ENCODE measurements at places on chromosomes 6 and 20. TPM values are rescaled to one million over a fixed set of nuclear protein-coding genes. Genes with fewer than 3 reads are reported as not detected.

PLCB1 gene
- total RNA-seq = 35.4 TPM

SIRPD gene
- not detected for total RNA-seq

SOBP gene
- 7.6 TPM for total RNA-seq

KATNA1 gene
- 19.1 TPM for total RNA-seq

TAAR9 gene
- total RNA-seq = not detected

C2 gene
- 1.6 TPM for total RNA-seq

ADTRP gene
- total RNA-seq = 3.8 TPM

CD93 gene
- total RNA-seq = 0.07 TPM

NMBR gene
- total RNA-seq = not detected

PXDC1 gene
- 33.8 TPM for total RNA-seq

RAD21L1 gene
- not detected for total RNA-seq

HLA-E gene
- total RNA-seq = 61.7 TPM

FGD2 gene
- total RNA-seq = not detected

LY86 gene
- total RNA-seq = not detected

ASIP gene
- total RNA-seq = not detected

HDGFL1 gene
- total RNA-seq = 0.11 TPM

NHLRC1 gene
- 1.2 TPM for total RNA-seq

HLA-A gene
- 112 TPM for total RNA-seq

TMEM74B gene
- total RNA-seq = 1.1 TPM

AK9 gene
- total RNA-seq = 6.7 TPM

PEX3 gene
- total RNA-seq = 20.8 TPM

ADAM33 gene
- total RNA-seq = 91.1 TPM

SNAP91 gene
- 0.40 TPM for total RNA-seq

PSORS1C2 gene
- total RNA-seq = not detected

PRICKLE4 gene
- 4.5 TPM for total RNA-seq

RIPOR2 gene
- 1.7 TPM for total RNA-seq

PRDM1 gene
- 1.9 TPM for total RNA-seq

ARHGAP40 gene
- total RNA-seq = 0.54 TPM

KIF6 gene
- total RNA-seq = 1.3 TPM

JPH2 gene
- total RNA-seq = 4.2 TPM

FILIP1 gene
- 11.3 TPM for total RNA-seq

ID4 gene
- total RNA-seq = 114 TPM

ECT2L gene
- 0.40 TPM for total RNA-seq

AARS2 gene
- 33.4 TPM for total RNA-seq

MYL9 gene
- 248 TPM for total RNA-seq

MRPS18A gene
- total RNA-seq = 46.0 TPM

KCNB1 gene
- 0.52 TPM for total RNA-seq

SMOC2 gene
- 4.8 TPM for total RNA-seq

MRPS10 gene
- 23.2 TPM for total RNA-seq

DNAH8 gene
- total RNA-seq = not detected

CLPSL1 gene
- not detected for total RNA-seq

PPP1R14C gene
- 0.38 TPM for total RNA-seq

FOXS1 gene
- total RNA-seq = 2.5 TPM

CEP57L1 gene
- 20.7 TPM for total RNA-seq

CALHM6 gene
- total RNA-seq = 2.4 TPM

HTR1B gene
- total RNA-seq = 0.20 TPM

PLN gene
- total RNA-seq = 0.20 TPM

PKIB gene
- 44.7 TPM for total RNA-seq

ANKRD60 gene
- not detected for total RNA-seq

ADGRF4 gene
- total RNA-seq = 1.3 TPM

HLA-DQB1 gene
- 9.8 TPM for total RNA-seq

FOXA2 gene
- total RNA-seq = not detected

SLC17A9 gene
- total RNA-seq = 5.3 TPM
